Skeletal muscle cell (primary cell): ENCODE measurements at places on chromosomes 1 and 21.

DNA sequence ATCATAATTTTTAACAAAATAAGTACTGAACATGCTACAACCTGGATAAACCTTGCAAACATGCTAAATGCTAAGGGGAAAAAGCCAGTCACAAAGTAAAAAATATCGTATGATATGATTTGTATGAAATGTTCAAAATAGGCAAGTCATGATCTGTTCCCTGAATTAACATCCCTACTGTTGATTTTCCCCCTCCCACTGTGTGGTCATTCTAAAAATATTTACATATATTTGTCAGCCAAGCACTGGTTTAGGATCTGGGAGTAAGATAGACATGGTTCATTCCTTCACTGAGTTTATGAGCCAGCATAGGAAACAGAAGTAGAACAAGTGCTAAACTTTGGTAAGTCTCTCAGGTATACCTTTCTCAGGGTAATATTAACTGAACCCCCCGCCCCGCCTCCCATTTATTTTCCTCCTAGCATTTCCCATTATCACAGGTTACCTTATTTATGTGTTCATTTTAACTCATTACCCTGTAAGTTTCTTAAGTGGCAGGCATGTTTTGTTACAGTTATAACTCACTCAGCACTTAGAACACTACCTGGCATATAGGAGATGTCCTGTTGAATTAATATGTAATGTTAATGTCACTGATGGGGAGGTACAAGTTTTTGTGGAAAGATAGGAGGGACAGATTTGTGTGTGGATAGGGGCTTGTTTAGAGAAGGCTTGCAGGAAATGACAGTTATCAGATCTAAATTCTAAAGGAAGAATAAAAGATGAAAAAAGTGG is 12.3 kb downstream of the UQCRH start:
- no peak for DNase-seq

DNA sequence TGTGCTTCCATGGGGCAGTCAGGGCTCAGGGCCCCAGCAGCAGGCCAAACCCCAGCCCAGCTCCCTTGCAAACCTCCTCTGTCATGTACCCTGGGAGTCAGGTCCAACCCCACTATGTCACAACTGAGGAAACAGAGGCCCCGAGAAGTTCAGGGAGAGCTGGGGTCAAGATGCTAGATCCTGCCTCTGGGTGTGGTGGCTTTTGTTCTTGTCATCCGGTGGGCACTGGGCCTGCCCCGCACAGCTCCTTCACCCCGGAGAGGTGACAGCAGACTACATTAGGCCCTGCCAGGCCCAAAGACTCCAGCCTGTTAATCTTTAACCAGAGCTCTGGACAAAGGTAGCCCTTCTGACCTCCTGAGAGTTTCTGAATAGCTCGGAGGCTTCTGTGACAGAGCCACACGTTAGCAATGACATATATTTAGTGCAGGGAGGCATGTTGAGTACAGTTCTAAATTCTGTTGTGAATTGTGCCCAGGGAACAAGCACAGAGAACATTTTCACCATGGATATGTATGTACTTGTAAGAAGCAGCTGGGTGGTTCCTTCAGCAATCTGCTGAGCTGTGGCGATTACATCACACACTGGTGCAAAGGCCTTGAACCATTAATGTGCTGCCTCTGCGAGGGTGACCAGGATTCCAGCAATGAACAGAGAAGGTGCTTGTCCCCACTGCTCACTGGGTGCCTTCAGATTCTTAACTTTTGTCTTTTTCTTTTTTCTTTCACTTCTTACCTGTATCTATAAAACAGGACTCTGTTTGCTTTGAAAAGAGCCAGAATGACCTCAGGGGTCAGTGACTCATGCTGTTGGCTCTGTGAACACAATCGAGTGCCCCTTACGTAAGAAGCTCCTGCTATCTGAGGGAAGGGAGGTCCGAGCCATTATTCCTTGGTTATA is 102.8 kb downstream of the RHOU start:
- peak; percentile 45 for DNase-seq

GRCh38 chr1:233281711-233282581 is 13.6 kb downstream of the PCNX2 start:
- DNase-seq = no peak

DNA sequence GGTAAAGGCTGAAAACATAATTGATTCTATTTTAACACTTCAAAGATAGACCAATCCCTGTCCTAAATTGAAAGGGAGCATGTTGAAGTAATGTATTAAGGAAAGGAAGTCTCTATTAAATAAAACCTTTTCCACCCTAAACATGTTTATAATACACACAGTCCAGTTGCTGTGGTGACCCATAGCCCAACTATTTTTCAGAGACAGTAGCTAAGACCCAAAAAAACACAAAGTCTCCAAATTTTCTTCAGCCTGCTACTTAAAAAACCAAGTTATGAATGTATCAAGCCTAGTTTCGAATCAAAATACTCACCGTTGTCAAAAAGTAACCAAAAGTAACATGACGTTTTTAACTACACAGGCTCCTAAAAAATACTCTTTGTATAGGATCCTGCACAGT is 1.6 kb downstream of the ELK4 start:
- no peak for DNase-seq

- no peak for DNase-seq
These were observed 560.2 kb downstream of the SMYD3 start for GRCh38 chr1:245946905-245947304.

- DNase-seq = no peak
These were observed at the start of gene S100A16 for GRCh38 chr1:153612755-153613331. Gene S100A16, minus strand, starts transcription at chr1:153613137. Its CDS starts 4,986 bp downstream, at chr1:153608151.

DNA sequence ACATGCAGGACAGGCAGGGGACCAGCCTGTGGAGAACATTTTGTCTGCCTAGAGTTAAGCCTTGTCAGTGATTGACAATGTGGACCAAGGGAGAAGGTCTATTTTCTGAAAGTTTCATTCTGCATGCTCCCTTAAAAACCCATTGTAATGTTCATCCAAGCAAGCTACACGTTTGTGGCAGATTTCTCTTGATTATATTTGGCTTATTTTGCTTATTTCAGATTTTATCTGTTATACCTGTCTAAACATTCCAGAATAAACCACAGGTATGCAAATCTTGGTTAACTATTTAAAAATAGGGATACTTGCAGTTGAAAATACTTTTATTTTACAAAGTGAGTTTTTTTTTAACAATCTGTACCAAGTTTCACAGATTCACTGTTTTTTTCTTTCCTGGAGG is 78.2 kb upstream of the F3 start:
- no peak for DNase-seq
